Mucosa of gallbladder (tissue), 1 donor: ENCODE measurements at places on chromosomes 5 and 9. TPM values are rescaled to one million over a fixed set of nuclear protein-coding genes. Genes with fewer than 3 reads are reported as not detected.

The PCA3 gene
- not detected for total RNA-seq

The LIX1 gene
- 0.17 TPM for total RNA-seq

The HSPB3 gene
- 0.46 TPM for total RNA-seq

The INPP5E gene
- 18.7 TPM for total RNA-seq

GRCh38 chr5:82942083-82942881 lies 134.9 kb downstream of the TMEM167A start:
- no peak for DNase-seq

- no peak for DNase-seq
These were observed 48.6 kb upstream of the RNU6ATAC start for GRCh38 chr9:134212809-134213507.

GRCh38 chr5:122153774-122154173 lies 24.4 kb downstream of the ZNF474 start:
- no peak for DNase-seq

- no peak for DNase-seq
These were observed 919.6 kb upstream of the SEMA6A start for GRCh38 chr5:117494188-117494587.

GRCh38 chr5:138942861-138943260 lies 67.7 kb upstream of the LRRTM2 start:
- DNase-seq = no peak

DNA sequence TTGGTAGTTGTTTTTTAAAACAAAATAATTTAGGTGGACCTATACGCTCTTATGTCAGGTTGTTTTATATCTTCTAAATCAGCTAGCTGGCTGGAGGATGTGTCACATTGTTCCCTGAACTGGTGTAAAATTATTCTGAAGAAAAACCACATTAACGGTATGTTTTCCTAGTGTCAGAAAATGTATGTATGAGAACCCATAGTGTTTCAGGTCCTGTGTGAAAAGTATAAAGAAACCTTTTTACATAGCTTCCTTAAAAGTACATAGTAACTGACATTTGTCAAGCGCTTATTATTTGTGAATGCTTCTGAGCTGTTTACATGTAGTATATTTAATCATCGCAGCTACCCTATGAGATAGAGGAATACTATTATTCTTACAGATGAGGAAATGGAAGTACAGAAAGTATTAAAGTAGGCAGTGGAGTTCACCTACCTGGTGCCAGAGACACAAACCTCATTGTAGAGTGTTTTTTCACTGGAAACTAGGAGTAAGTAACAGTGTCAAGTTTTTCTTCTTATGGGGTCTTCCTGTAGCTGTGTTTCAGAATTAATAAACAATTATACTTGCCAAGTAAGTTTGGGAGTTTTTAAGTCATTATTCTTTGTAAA lies 10.4 kb upstream of the FAM120AOS start:
- DNase-seq = no peak

- DNase-seq = no peak
These were observed 132.7 kb downstream of the PDE4D start for GRCh38 chr5:59760785-59761348.

The FAM13B gene
- 35.7 TPM for total RNA-seq

The RICTOR gene
- 35.5 TPM for total RNA-seq

- no peak for DNase-seq
These were observed 68.3 kb downstream of the CHSY3 start for GRCh38 chr5:129972465-129973141.

DNA sequence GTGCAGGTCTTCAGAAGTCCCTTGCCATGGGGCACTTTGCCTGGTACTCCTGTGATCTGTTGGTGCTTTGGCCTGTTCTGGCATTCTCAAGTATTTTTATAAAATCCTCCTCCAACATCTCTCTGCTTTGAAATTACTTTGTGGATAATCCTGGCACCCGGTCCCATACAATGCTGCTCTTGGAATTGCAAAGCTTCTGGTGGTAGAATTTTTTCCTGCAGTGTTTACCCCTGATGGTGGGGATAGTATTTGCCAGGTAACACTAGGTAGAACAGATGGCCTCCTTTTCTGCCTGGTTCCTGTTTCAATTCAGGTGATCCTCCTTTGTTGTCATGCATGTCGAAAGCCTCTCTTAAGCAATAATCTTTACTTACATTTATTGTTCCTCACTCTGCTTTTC lies 109.8 kb upstream of the ATP10B start:
- DNase-seq = no peak

DNA sequence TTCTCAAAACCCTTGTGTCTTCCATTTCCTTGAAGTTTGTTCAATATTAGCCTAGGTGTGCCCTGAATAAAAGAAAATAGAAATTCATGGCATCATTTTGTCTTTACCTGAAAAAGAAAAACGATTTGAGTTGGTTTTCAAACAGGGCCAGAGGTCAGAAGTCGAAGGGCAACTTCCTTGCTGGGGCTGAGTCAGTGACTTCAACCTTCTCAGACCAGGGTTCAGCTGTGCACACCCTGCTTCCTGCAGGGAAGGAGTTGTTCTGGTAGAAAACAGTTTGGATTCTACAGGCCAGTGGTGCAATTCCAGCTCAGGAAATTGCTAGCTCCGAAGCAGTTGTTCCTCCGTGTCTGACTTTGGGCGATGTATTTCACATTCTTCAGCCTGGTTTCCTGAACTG lies 132.1 kb upstream of the SLC30A5 start:
- no peak for DNase-seq

The OBP2B gene
- not detected for total RNA-seq

GRCh38 chr5:93054424-93055163 lies 526.4 kb downstream of the NR2F1-AS1 start:
- DNase-seq = no peak

GRCh38 chr5:64292611-64293215 lies 127.1 kb downstream of the RNF180 start:
- DNase-seq = no peak

DNA sequence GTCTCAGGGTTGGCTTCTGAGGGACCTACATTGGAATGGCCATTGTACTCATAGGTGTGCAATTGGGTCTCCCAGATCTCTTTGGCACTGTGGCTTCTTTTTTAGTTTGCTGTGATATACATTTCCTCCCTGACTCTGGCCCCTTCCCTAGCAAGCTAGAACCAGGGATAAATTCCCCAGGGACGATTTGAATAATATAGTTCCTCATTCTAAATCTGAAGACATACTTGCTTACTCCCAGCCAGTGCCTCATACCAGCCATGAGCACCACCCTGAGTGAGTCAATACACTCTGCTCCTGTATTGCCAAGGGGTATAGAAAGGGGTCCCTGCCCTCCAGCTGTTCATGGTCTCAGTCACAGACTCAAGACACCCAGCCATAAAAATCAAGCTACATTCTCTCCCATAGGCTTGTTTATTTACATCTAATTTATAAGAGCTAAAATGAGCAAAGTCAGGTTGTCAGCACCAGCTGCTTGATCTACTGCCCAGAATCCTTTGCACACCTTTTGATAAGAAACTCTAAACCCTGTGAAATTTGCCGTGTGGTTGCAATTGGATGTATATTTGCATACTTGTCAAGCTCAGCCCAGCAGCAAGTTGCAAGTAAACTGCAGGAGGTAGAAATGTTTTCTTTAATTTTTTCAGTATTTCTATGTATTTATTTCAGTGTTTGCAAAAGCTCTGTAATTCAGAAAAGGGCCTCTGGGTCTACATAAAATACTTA lies 219.9 kb upstream of the IRX1 start:
- DNase-seq = no peak

GRCh38 chr5:23450187-23450586 lies 57.2 kb upstream of the PRDM9 start:
- DNase-seq = no peak

The STK32A gene
- total RNA-seq = 11.3 TPM
